ENCODE measurements at places on chromosomes 4 and X. TPM values are rescaled to one million over a fixed set of nuclear protein-coding genes. Genes with fewer than 3 reads are reported as not detected.

The HTRA3 gene
- 4.7 TPM for total RNA-seq

The PPP1R2C gene
- not detected for total RNA-seq

The ADGRL3 gene
- total RNA-seq: 2.5 TPM

The ETDB gene
- not detected for total RNA-seq

The SLC25A31 gene
- total RNA-seq: not detected

The STS gene
- 2.9 TPM for total RNA-seq

The FAM199X gene
- total RNA-seq: 22.8 TPM

The CYBB gene
- total RNA-seq: 0.38 TPM

The AFP gene
- not detected for total RNA-seq

The WAS gene
- not detected for total RNA-seq

The CCSER1 gene
- 1.4 TPM for total RNA-seq

The FHDC1 gene
- 3.7 TPM for total RNA-seq

The HHIP gene
- 0.54 TPM for total RNA-seq

The GYG2 gene
- 2.2 TPM for total RNA-seq

The CTAG2 gene
- not detected for total RNA-seq

Data from kidney epithelial cell (primary cell).